Hematopoietic multipotent progenitor cell (in vitro differentiated cells): ENCODE measurements at places on chromosomes 6 and 20. TPM values are rescaled to one million over a fixed set of nuclear protein-coding genes. Genes with fewer than 3 reads are reported as not detected.

DNA sequence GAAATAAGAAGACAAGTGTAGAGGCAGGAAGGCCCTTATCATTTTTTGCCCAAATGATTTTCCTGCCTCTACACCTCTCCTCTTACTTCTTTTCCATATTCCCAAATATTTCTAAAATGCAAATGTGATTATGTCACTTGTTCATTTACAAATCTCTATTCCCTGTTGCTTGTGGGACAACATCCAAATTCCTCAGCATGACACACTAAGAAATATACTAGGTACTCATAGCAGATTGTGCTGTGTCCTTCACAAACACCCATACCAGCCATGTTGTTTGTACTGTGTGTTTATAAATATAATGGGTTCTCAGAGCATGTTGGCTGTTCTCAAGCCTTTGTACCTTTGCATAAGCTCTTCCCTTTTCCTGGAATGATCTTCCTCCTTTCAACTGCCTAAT, 17.7 kb upstream of the FYN start:
- DNase-seq, result no peak

- DNase-seq, result no peak
Observed at GRCh38 chr6:84346372-84346771, 118.9 kb upstream of the CEP162 start.

- no peak for DNase-seq
Observed at GRCh38 chr20:49074521-49074920, 28.4 kb downstream of the CSE1L start.

KLHDC3 gene
- 173 TPM for total RNA-seq

HTR1E gene
- total RNA-seq, result not detected

DNA sequence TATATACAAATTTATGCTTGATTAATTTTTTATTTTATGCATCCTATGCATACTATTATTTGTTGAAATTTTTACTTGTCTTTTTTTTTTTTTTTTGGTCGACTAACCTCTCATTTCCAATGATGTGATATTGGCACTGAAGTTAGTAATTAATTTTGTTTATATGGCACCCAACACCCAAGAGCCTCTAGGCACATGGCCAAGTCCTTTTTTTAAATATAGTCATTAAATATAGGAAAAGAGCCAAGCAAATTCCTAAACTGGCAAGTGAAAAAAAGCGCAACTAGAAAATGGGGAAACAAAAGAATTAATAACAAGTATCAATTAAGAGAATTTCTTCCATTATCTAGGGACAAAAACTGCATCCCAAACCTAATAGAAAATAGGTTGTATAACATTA, 85.5 kb upstream of the HS3ST5 start:
- DNase-seq, result no peak

GRCh38 chr6:165649166-165650137, 13.6 kb downstream of the PDE10A start:
- no peak for DNase-seq

GRCh38 chr6:22413681-22414311, 117.0 kb upstream of the PRL start:
- DNase-seq, result no peak

DNA sequence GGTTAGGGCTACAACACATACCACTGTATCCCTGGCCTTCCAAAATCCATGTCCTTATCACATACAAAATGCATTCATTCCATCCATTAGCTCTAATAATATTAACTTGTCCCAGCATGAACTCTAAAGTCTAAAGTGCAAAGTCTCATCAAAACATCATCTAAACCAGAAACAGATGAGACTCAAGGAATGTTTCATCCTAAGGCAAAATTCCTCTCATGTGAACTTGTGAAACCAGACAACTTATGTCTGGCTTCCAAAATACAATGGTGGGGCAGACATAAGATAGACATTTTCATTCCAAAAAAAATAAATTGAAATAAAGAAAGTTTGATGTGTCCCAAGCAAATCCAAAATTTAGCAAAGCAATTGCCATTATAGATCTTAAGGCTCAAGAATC, 257.4 kb downstream of the HTR1B start:
- DNase-seq, result no peak

DNA sequence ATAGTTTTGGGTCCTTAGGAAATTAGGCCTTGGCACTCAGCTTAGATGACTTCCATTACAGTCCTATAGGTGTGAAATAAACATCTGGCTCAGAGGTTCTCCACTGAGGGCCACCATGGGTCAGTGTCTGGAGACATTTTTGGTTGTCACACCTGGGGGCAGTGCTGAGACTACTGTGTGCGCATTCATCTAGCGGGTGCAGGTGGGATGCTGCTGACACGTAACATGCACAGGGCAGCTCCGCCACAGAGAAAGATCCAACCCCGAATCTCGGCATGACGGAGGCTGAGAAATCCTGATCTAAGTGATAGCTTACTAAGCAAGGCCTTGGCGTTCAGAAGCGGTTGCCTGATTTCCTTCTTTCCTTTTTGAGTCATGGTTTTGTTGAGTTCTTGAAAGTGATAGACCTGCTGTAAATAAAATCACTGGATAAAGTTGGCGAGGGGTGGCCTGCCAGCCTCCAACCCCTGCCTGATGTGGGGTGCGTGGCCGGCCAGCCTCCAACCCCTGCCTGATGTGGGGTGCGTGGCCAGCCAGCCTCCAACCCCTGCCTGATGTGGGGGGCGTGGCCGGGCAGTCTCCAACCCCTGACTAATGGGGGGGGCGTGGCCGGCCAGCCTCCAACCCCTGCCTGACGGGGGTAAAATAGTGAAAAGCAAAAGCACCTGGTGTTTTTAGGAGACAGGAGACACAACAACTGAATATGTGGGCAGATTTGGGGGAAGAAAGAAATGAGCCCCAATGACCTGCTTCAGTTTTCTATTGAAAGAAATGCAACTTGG, 158.1 kb downstream of the CDH26 start:
- no peak for DNase-seq

GRCh38 chr6:116280161-116280932, 617 bp upstream of the TSPYL1 start:
- DNase-seq, result no peak

DEFB132 gene
- total RNA-seq, result not detected

DNA sequence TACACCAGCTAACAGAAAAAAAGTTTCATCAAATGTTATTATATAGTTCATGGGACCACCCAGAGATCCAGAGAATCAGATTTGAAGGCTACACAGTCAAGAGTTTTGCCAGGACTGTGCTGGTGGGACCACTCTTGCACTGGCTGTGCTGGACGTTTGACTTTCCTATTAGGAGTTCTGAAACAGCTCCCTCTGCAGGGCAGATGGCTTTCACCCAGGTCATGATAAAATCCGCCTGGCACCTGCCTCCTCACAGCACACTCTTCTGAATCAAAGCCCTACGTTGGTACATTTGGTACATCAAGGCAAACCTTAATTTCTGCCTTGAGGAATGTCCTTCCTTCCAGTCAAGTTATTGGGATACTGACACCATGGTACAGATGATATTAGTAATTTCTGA, 302.1 kb downstream of the ZNF217 start:
- DNase-seq, result no peak

DNA sequence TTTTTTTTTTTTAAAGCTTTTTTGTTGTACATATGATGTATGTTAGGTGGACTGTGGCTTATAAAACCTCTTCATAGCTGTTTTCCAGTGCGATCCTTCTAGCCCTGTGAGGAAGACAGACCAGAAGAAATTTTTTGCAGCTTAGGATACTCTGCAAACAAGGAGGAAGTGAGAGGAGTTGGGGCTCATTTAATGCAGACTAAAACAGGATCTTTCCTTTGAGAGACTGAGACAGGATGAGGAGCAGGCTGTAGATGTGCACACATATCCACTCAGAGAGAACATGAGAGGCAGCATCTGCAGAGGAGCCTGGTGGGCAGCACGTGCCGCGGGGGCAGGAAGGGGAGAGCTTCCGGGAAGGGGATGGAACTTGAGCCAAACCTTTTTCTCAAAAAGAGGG, 45.7 kb downstream of the PPARD start:
- DNase-seq, result no peak

GRCh38 chr6:53251033-53251672, 97.6 kb downstream of the ELOVL5 start:
- DNase-seq, result no peak

MYO6 gene
- under 0.01 TPM for total RNA-seq

- peak; percentile 28 for DNase-seq
Observed at GRCh38 chr6:29749308-29749662, 26.1 kb downstream of the HLA-F start.

RAB23 gene
- 1.1 TPM for total RNA-seq
